Smooth muscle cell of bladder (primary cell): ENCODE measurements at places on chromosomes 3 and 15. TPM values are rescaled to one million over a fixed set of nuclear protein-coding genes. Genes with fewer than 3 reads are reported as not detected.

The GOLGA8T gene
- total RNA-seq = 0.14 TPM in 1 of 2 replicates, not detected in the other

The SNRPN gene
- 167 and 185 TPM in 2 replicates for total RNA-seq

The OXTR gene
- total RNA-seq = 0.37 and 0.57 TPM in 2 replicates

The ANKRD63 gene
- not detected in 2 replicates for total RNA-seq

The MAP1A gene
- total RNA-seq = 38.8 and 40.8 TPM in 2 replicates

The SNURF gene
- total RNA-seq = 47.5 and 51.8 TPM in 2 replicates
